SK-N-SH treated with all-trans-retinoic acid at 6 μM for 48 hours (cell line): ENCODE measurements at places on chromosomes 6 and 20.

DNA sequence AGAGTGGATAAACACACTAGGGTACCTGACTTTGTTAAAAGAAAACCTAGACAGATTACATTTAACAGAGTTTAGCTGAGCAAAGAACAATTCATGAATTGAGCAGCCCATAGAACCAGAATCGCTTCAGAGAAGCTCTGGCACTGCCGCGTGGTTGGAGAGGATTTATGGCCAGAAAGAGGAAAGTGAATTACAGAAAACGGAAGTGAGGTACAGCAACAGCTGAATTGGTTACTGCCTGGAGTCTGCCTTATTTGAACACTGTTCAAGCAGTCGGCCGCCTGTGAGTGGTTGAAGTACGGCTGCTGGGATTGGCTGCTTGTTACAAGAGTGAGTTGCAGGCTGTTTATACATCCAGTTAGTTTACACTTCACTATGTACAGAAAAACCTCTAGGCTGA, 253.8 kb upstream of the CDYL start:
- ATAC-seq: no peak

DNA sequence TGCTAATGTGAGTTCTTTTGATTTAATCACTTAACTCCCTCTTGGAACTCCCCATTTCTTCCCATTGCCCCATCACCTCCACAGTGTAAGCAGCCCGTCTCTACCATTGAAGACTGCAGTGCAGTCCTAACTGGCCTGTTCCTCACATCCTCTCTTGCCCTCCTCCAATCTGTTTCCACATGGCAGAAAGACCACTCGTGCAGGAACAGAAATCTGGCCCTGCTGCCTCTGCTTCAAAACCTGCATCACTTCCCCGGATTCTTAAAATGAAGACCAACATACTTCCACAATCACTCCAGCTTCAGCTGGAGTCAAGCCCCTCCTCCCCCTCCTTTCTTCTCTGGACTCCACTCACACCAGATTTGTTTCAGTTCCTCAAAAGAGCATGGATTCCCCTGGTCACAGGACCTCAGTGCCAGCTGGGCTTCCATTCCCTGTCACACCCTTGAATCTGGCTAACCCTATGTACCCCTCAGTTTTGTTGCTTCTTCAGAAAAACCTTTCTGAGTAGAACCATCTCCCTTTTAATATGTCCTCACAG, 802.3 kb downstream of the MAFB start:
- ATAC-seq: no peak

GRCh38 chr6:48670546-48670945, 559.5 kb upstream of the PTCHD4 start:
- no peak for ATAC-seq

DNA sequence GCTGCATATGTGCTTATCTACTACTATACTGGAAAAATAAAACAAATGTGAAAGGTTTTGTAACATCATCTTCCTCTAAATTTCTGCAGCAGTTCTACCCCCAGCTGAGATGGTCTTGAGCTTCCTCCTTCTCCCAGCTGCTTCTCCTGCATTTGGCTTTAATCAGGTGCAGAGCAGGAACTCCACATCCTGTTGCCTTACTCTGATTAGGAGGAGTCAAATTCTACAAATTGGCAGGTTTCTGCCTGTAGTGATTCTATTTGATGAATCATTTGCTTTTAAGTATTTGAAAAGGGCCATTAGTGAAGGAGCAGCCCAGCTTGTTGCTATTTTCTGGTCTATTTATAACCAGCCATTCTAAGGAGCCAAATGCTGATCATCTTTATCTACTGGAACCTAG, 224.5 kb downstream of the GMDS start:
- peak; percentile 96 for ATAC-seq

DNA sequence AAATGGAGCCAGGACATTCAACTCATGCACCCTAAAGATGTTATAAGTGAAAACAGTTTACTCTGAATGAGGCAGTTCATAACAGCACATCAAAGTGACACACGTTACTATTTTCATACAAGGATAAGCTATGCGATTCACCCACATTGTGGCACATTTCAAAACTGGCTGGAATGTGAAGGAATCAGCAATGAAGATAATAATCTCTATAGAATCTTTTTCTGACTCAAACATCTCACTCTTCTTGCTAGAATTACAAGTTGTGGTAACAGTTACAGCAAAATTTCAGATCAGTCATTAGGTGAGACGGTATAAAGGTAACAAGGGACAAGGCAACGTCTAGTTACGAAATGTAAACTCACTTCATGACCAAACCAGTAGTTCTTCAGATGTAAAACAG, 17.5 kb downstream of the TMEM244 start:
- peak; percentile 28 for ATAC-seq

DNA sequence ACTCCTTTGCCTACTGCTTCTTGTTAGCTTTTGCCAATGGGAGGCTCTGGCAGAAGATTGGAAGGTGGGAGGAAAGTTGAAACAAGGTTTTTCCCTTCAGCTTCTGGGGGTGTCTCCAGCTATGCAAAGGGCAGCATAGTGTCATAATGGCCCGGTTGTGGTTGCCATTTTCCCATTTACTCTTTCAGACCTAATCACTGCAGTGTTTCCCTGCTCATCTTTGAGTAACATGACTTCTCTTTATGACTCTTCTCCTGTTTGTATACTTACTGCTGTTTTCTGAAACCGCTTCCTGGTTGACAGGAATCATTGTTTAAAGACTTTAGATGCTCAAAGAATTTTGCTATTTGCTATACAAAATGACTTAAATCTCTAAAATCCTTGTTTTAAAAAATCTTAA, 19.9 kb downstream of the NRN1 start:
- no peak for ATAC-seq

DNA sequence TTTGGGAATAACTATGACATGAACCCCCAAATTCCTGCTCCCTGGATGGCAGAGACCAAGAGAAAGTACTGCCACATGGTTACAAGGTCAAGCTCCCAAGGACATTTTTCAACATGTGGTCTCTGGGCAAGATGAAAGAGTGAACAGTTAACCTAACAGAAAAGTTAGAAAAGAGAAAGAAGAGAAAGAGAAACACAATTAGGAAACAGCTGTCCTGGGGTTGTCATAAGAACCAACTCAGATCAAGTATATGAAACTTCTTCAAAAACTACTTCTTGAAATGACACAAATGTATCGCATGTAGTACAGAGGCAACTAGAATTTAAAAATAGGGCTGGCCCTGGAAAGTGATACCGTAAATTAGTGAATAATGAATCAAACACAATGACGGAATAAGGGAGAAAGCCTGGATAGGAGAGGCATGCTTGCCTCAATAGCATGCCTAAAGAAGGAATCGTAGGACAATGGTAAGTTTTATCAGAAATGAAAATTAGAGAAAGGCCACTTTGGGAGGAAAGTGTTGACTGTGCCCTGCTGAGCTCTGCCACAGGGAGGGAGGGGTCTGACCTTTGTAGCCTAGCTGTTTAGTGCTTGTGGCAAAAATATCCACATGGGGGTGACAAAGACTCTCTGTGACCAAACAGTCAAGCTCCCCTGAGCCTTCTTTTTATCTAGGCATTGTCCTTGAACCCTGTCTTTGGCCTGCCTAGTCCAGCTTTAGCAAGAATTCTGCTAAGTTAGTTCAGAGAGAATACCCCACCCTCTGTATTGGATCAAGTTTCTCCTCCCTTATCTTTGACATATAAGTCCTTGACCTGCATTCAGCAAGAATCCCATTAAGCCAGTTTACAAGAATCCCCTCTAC, 4.3 kb upstream of the DCBLD1 start:
- no peak for ATAC-seq

- ATAC-seq: peak; percentile 90
These were observed 91.9 kb downstream of the FLRT3 start for GRCh38 chr20:14245368-14245970.

- ATAC-seq: no peak; the same call in 2 of the 3 replicates
These were observed 106.5 kb upstream of the TRAF3IP2 start for GRCh38 chr6:111711984-111712752.

DNA sequence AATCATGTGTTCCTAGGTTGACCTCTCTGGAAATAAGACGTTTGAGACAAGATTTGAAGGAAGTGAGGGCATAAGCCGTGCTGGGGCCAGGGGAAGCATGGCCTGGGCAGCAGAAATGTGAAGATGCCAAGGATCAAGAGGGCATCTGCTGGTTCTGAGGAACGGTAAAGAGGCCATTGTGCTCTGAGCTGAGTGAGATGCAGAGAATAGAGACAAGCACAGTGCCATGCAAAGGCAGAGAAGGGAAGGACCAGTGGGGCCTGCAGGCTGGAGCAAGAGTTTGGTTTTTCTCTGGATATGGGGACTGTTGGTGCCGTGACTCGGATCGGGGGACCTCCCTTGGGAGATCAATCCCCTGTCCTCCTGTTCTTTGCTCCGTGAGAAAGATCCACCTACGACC, 50.8 kb downstream of the SMPDL3A start:
- ATAC-seq: peak; percentile 59

DNA sequence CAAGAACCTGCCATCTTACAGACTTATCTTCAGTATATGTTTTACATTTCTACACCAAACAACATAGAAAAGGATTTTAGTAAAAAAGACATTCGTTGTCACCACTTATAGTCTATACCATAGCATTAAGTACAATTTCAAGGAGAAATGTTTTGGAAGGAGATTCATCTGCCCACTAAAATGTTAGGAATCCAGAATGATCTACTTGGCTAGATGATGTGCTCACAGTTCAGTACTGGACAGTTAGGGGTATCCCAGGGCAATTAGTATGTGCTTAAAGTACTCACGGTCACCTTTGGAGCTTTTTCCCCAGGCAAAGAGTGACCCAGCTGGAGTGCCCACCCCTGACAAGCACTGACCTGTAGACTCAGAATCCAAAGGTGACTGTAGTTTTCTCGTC, 222.9 kb downstream of the SLC24A3 start:
- no peak for ATAC-seq

GRCh38 chr6:36908747-36909146, 23.0 kb downstream of the C6orf89 start:
- ATAC-seq: no peak
